Ascending aorta (tissue), 2 donors: ENCODE measurements at places on chromosomes 6 and 20. TPM values are rescaled to one million over a fixed set of nuclear protein-coding genes. Genes with fewer than 3 reads are reported as not detected.

Gene GSTA3
- not detected for total RNA-seq

Gene BMP6
- 16.0 TPM for total RNA-seq

Gene VIP
- not detected for total RNA-seq

Gene PACRG
- total RNA-seq: not detected

Gene SLC22A1
- total RNA-seq: not detected

Gene EMILIN3
- 0.53 TPM for total RNA-seq

- H3K4me3 ChIP-seq: no peak overlapping the region
- no peak overlapping the region for H3K27ac ChIP-seq
- DNase-seq: no peak
- no peaks in the 10 kb centered on the region for H3K4me1 ChIP-seq
- H3K27me3 ChIP-seq: no peaks in the 10 kb centered on the region
These were observed 135.5 kb downstream of the LRRC1 start for GRCh38 chr6:53930330-53930729.

DNA sequence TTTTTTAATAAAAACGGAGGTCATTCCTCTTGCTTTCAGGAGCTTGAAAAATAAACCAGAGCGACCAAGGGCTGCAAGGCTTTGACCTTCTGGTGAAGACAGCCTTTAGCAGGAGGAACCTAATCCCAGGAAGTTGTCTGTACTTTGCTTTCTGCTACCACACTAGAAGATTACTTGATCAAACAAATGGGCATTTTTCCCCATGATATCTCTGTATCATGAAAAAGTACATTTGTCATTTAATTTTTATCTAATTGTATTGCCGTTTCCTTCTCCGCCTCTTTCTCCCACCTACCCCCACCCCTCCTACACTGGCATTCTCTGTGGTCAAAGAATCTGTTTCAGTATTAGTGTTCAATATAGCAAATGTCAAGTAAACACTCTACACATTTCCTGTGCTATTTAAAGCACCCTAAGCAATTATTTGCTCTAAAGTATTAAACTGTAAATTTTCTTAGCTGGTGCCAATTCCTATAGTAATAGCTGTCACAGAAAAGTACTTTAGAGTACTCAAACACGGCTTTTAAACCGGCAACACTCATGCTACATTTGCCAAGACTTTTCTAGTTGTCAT is 29.7 kb downstream of the ATXN1 start:
- no peak for DNase-seq
- no peaks in the 10 kb centered on the region for H3K27me3 ChIP-seq
- no peak overlapping the region for H3K27ac ChIP-seq
- no peaks in the 10 kb centered on the region for H3K36me3 ChIP-seq

- H3K4me1 ChIP-seq: no peaks in the 10 kb centered on the region
- no peak overlapping the region for H3K4me3 ChIP-seq
- no peaks in the 10 kb centered on the region for H3K36me3 ChIP-seq
- DNase-seq: no peak
- no peaks in the 10 kb centered on the region for H3K27me3 ChIP-seq
These were observed 174.3 kb upstream of the STXBP5 start for GRCh38 chr6:147029923-147030322.

GRCh38 chr6:42387336-42387735 is 64.4 kb downstream of the TRERF1 start:
- no peak overlapping the region for H3K4me3 ChIP-seq
- H3K27ac ChIP-seq: no peak overlapping the region
- no peaks in the 10 kb centered on the region for H3K4me1 ChIP-seq
- no peaks in the 10 kb centered on the region for H3K36me3 ChIP-seq
- DNase-seq: no peak

DNA sequence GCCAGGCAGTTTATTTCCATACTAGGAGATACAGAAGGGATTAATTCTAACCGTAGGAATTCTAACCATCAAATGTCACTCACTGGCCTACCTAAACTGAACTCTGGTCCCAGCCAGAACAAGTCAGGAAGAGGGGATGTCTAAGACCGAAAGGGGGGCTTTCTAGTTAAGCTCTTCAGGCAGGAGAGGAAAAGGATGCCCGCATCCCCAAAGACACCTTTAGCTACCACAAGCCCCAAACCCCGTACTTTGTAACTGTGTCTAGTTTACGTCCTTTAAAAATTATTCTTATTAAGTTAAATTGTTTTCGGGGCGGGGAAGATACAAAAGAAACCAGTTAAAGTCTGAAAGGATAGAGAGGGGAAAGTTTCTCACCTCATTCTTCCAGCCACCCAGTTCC is 1.2 kb upstream of the ZNF76 start:
- no peaks in the 10 kb centered on the region for H3K36me3 ChIP-seq
- no peak for DNase-seq
- peak overlapping the region; percentile 98 for H3K27ac ChIP-seq
- H3K4me1 ChIP-seq: peaks cover 5% of the 10 kb centered on the region
